ENCODE measurements at places on chromosomes 7 and 10.
A peak's percentile ranks its signal among the peaks of the same experiment; 100 is the strongest.

DNA sequence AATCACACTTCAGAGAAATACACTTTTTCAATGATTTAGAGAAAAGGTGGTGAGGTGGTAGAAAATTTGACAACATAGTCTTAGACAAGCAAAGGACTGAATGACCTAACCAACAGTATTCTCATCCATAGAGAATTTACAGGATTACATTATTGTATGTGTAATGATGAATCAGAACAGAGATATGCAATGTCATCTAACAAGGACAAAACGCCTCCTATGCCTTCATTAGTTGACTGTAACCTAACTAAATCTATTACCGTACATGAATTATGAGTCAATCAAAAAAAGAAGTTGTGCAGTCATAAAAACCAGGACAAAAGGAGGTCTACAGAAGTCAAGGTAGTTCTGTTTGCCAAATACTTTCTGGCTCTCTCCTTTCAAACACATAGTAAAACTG lies 66.5 kb downstream of the RAB11FIP2 start:
- peak; percentile 46 for DNase-seq

DNA sequence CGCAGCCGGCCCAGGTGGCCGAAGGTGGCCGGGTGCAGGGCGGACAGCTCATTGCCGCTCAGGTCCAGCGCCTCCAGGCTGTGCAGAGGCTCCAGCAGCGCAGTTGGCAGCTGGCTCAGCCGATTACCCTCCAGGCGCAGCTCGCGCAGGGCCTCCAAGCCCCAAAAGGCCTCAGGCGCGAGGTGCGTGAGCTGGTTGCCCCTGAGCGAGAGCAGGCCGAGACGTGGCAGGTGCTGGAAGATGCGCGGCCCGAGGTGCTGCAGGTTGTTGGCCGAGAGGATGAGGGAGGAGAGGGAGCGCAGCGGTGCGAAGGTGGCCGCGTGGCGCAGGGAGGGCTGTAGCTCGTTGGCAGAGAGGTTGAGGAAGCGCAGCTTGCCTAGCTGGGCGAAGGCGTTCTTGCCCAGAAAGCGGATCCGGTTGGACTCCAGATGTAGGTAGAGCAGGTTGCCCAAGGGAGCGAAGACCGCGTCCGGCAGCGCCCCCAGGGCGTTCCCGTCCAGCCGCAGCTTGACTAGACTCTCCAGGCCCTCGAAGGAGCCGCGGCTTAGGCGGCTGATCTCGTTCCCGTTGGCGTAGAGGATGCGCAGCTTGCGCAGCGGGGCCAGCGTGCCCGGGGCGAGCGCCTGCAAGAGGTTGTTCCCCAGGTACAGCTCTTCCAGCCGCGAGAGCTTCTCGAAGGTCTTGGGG lies 923 bp downstream of the TRIL start:
- peak; percentile 31 for DNase-seq

- peak; percentile 18 for DNase-seq
Observed at GRCh38 chr7:33108554-33109004, 625 bp downstream of the RP9 start.

- DNase-seq, result no peak
Observed at GRCh38 chr7:127769696-127770400, 117.9 kb downstream of the SND1 start.

DNA sequence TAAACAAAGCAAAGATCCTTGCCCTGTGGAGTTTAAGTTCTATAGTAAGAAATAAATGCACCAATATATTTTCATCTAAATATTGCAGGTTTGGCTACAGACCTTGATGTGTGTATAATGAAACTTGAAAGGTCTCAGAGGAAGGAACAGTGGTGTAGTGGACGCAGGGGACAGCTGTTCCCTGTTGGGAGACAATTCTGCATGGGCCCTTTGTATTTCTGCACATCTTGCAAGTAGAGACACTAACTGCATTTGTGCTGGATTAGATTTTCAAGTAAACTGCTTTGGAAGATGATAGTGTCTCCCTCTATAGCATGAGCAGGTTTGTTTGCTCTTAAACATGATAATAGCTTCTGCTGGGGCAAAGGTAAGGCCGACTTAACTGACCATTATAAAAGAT lies 57.5 kb upstream of the FAM133B start:
- DNase-seq, result no peak

DNA sequence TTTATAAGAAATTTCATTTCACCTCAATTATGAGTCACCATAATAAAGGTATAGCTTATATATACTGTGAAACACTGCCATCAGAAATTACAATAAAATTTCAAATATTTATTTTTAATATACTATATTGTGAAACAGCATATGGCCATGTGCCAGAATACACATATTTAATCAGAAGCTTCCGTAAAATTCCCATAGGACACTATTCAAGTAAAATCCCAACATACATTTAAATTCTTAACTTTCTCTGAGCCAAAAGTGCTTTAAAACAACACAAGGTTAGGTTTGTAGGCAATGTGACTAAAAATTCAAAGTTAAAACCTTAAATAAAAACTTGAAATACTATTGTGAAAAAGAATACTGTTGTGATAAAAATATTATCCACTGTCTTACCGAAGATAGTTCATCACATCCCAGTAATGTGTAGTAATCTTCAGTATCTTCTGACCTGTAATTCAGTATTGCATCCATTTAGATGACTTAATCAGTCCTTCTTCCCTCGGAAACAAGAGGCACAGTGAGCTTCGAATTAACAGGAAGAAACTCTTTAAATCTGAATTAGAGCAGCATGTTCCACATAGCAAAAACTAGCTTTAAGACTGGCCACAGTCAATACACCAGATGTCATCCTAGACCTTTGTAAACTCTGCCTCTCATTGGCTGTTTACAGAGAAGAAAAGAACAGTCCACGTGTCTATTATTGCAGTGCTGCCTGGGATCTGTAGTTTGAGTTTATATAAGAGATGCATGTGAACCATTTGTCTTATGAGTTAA lies at the start of gene DNAJC12:
DNAJC12 (minus strand) TSS at position 648 of the 774 bp plus-strand sequence; CDS start at position 471, 177 bp downstream.
- DNase-seq, result peak; percentile 17

DNA sequence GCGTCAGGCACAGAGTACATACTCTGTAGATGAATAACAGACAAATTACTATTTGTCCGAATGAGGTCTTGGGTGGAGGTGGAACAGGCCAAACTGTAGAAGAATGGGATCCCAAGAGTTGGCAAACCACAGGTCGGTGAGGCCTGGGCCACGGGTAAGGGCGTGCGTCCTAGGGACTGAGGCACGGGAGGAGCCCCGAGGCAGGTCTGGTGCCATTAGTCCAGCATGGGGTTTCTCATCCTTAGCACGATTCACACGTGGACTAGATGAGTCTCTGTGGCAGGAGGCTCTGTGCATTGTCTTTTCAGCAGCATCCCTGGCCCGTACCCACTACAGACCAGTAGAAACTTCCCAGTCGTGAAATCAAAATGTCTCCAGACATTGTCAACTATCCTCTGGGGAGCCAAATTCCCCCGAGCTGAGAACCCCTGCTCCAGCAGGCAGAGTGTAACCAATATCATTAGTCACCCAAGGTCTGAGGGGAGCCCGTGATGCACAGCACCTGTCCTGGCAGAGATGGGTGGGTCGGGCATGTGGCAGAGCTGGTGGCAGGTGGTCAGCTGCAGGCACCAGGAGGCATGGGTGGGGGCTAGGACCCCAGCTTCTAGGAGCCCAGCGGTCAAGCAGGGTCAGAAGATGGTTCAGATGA lies 61.3 kb downstream of the COL13A1 start:
- DNase-seq, result no peak

DNA sequence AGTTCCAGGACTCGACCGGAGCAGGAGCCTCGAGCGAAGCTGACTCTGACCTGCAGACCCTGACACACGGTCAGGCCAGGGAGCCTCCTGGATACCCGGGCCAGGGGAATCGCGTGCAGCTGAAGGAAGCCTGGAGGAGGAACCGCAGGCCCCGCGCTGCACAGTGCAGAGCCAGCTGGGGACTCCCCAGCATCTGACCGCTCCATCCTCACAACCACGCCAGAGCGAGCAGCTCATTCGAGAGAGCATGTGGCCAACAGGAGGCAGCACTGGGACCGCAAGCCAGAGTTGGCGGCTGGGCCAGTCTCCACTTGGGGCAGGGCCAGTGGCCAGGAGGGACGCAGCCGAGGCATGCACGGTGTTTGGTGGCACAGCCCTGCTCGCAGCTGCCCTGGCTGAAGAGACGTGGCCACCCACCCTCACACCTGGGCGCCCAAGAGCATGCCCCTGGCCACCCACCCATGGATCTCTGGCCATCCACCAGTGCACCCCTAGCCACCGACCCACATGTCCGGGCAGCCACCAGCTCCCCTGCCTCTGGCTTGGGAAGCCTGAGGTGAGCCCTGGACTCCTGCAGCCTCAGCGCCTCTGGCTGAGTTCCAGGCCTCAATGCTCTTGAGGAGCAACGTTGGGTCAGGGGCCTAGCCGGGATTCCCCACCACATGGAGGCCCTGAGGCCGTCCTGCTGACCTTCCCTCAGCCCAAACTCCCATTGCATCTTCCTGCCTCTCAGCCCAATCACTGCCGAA lies 213.9 kb downstream of the ELFN1 start:
- DNase-seq, result no peak

DNA sequence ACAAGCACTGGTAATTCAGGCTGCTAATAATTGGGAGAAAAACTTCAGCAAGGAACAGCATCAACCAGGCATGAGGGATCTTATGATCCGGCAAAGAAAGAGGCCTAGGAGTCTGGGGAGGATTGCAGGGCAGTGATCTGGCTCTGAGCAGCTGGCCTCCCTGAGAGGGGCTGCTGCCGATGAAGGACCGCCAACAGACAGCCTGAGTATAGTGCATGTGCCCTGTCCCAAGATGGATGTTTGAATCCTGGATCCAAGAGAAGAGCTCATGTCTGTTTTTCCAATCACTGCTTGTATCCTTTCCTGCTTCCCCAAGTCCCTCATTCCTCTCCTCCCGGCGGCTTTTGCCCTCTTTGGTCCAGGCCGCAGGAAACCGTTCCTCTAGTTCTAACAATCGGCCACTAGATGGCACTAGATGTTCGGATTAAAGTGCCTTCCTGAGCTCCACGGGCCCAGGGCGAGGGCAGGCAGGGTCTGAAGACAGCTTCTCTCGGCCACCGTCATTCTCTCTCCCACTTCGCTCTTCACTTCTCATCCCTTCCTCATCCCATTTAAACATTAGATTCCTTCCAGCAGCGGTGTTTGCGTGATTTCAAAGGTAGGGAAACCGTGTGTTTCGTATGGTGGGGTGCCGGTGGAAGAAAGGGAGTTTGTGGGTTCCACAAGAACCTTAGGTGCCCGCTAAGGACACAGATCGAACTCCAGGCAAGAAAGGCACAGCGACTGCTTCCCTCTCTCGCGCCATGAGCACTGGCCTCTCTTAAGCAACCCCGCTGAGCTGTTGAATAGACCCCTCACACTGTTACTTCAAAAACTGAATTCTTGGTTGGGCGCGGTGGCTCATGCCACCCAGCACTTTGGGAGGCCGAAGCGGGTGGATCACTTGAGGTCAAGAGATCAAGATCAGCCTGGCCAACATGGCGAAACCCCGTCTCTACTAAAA lies 82.4 kb downstream of the ADCYAP1R1 start:
- DNase-seq, result peak; percentile 80

DNA sequence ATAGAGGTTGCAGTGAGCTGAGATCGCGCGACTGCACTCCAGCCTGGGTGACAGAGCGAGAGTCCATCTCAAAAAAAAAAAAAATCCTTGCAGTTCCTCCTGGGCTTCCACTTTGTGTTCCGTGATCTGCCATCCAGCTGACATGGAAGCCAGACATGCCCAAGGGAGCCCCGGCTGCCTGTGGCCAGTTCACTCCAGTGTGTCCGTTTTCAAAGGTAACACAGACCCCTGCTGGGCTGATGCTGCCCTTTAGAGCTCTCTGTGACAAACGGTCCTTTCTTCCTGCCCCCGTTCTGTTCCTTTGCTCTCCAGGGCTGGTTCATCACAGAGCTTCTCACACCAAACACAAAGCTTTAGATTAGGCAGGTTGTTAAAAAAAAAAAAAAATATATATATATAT lies 130.8 kb downstream of the CUL2 start:
- no peak for DNase-seq
